BE2C (cell line): ENCODE measurements at places on chromosomes 2 and 18.

GRCh38 chr2:120740765-120741524 is 5.3 kb downstream of the GLI2 start:
- peak; percentile 67 for DNase-seq

- no peak for DNase-seq
These were observed 90.3 kb downstream of the MAPRE2 start for GRCh38 chr18:35131387-35132020.

DNA sequence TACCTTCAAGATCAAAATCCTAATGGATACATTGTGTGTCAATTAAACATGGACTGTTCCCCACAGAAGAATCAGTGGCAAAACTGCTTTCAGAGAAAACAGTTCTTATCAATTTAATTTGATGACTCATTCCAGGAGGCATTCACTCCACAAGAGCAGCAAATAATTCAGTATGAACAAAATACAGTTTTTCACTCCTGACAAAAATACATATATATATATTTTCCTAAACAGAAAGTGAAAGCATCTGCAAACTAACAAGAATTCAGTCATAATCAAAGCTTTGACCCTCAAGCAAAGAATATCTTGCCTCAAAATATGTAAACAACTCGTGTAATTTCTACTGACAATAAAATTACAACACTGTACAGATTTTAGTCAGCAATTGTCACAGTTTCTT is 685.1 kb upstream of the SLC8A1 start:
- no peak for DNase-seq

GRCh38 chr2:230097424-230097823 is 28.7 kb upstream of the SLC16A14 start:
- DNase-seq = no peak

- no peak for DNase-seq
These were observed 206.0 kb downstream of the AGPS start for GRCh38 chr2:177598326-177599138.

DNA sequence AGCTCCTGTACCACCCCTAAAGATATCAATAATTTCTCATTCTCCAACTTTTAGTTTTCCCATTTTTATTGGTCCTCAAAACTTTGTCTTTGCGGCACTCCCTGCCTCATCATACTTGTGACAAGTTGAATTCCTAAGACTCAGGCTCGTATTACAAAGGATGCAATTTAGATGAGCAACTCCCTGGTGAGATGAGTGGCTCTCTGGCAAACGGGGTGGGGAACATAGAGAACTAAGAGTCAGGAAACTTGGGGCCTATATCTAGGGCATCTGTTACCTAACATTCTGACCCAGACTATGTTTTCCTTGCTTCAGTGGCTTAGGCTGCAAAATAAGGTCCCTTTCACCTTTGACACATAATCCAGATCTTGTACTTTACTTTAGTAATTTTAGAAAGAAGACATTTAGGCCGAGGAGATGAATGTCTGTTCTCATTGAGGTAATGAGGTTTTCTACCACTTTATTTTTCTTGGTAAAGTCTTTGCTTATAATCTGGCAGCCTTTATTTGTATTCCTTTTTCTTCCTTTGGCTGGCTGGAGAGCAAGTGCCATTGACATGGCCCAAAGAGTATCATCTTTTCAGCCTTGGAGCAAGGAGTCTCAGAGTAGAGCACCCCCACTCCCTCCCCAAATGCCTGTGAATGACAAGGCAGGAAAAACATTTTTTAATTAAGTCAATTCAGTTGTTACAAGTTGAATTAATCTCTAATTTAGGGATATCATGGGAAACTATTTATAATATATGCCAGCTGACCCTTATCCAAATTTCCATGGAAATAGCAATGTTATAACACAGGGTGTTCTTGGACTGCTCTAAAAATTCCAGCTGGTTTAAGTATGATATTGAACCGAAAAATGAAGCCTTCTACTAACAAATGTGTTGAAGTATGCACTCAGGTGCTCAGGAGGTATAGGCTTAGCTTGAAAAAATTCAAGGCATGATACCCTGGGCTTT is 15.2 kb downstream of the TSPYL6 start:
- no peak for DNase-seq

DNA sequence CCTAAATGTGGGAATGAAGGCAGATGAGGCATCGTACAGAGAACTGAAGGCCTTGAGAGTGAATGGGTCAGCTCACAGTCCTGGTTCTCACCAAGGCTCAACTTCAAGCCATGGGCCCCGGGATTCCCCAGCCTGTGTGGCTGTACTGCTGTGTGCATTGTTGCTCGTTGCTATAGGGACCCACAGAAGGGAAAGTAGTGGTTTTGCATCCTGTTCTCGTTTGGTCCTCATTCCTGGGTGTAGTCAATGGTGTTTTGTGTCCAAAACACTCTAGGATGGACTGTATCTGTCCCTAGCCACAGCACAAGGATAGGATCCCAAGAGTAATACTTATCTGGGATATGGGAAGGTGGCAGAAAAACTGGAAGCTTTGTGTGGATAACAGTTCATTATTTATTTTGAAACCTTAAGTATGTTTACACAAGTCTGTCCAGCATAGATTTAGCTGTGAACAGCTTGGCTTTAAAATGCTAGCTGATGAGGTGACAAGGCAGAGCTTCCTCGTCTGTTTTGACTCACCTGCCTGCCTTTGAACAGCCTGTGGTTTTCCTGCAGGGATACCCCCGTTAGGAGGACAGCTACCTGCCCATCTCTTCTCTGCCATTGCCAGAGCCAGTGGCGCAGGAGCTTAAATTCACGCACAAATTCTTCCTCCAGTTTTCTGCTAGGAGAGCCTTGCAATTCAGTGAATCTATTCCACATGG is 85.0 kb downstream of the WDSUB1 start:
- no peak for DNase-seq

GRCh38 chr2:140639628-140640027 is 1491.2 kb downstream of the LRP1B start:
- DNase-seq = no peak
